ENCODE measurements at places on chromosomes 16 and 17. TPM values are rescaled to one million over a fixed set of nuclear protein-coding genes. Genes with fewer than 3 reads are reported as not detected.

DNA sequence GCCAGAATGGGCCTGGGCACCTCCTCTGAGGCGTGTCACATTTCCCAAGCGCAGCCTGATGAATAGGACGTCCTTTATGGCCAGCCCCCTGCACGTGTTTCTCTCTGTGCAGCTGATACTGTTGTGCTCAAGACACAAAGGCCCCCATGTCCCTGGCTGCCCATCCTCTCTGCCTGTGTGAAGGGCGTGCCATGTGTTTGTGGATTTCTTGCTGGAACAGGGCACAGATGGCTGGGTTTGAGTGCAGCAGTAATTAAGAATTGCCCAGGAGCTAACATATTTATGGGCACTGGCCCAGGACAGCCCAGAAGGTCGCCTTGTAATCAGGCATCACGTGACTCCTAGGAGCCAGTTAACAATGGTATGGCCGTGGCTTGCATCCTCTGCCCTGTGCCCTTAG, 181.1 kb downstream of the CCDC182 start:
- no peaks in the 10 kb centered on the region for H3K36me3 ChIP-seq
- H3K27ac ChIP-seq: no peak overlapping the region
- no peaks in the 10 kb centered on the region for H3K4me1 ChIP-seq
- no peak overlapping the region for H3K4me3 ChIP-seq
- DNase-seq: no peak
- H3K27me3 ChIP-seq: no peaks in the 10 kb centered on the region

DNA sequence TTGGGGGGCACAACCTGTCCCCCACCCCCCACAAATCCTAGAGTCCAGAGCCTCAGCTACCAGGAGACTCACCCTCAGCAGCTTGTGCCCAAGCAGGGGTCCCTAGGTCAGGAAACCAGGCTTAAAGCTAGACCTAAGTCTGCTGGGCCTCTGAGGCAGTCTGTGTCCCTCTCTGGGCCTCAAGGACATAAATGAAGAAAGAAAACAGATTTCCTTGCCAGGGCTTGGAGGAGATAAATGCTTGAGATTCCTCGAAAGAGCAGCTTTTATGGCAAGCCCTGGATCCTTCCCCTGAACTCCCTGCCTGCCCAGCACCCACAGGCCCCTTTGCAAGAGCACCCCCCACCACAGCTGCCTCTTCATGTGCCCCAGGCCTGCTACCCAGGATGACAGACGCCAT, 3.3 kb downstream of the SRCIN1 start:
- H3K27me3 ChIP-seq: no peaks in the 10 kb centered on the region
- no peak overlapping the region for H3K27ac ChIP-seq
- no peak for DNase-seq
- no peaks in the 10 kb centered on the region for H3K36me3 ChIP-seq
- no peak overlapping the region for H3K4me3 ChIP-seq
- H3K4me1 ChIP-seq: peaks cover 29% of the 10 kb centered on the region

GRCh38 chr16:51150888-51151320, at the start of gene SALL1:
TSS of gene SALL1 (minus strand) at chr16:51151270. CDS start at chr16:51151241, 29 bp downstream.
- DNase-seq: no peak
- H3K27me3 ChIP-seq: peaks cover 4% of the 10 kb centered on the region
- H3K4me3 ChIP-seq: no peak within 1 kb of the TSS
- H3K27ac ChIP-seq: no peak within 1 kb of the TSS

The PRR15L gene
- total RNA-seq: 63.3 TPM

The RNF135 gene
- 13.7 TPM for total RNA-seq

The NGFR gene
- 10.1 TPM for total RNA-seq

The TMEM106A gene
- total RNA-seq: 6.9 TPM

The PRSS33 gene
- total RNA-seq: not detected
